Dermis blood vessel endothelial cell (primary cell): ENCODE measurements at places on chromosomes 12 and 14. TPM values are rescaled to one million over a fixed set of nuclear protein-coding genes. Genes with fewer than 3 reads are reported as not detected.

The DDX51 gene
- total RNA-seq, result 6.8 and 7.5 TPM in 2 replicates

The DPPA3 gene
- total RNA-seq, result not detected in 2 replicates

The PPM1H gene
- 2.3 and 2.9 TPM in 2 replicates for total RNA-seq

The PTPN21 gene
- 6.3 and 7.3 TPM in 2 replicates for total RNA-seq

The SDR9C7 gene
- not detected in 2 replicates for total RNA-seq

The LUM gene
- total RNA-seq, result under 0.01 and 0.65 TPM in 2 replicates

The KRT79 gene
- total RNA-seq, result not detected in 2 replicates
